CD4-positive, alpha-beta T cell treated with Interleukin-12 subunit alpha and Interleukin-12 subunit beta, for 1 hour (primary cell): ENCODE measurements at places on chromosomes 2 and 18.

DNA sequence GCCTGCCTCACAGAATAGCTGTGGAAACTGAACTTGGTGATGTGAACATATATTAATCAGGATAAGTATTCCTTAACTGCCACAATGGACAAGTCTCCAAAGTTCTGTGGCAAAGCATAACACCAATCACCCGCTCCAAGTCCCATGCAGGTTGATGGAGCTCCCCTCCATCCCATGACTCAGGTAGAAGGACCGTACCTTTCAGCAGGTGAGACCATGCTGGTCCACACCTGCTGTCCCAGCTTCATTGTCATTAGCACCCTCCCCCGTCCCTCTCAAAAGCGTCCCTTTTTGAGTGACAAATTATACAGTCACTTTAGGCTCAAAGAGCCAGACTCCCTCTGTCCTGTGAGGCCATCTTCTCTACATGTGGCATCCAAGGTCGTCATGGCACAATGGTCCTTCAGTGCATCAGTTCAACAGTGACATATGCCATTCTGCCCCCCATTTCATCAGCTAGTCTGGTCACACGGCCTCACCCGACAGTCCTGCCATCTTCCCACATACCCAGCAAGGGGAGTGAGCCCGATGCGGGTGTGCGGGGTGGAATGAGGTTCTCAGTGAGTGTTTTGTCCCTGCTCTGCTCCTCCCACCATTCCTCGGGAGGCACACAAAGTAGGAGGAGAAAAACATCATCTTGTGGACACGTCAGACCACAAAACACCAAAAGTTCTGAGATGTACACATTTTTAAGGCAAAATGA lies 136.7 kb upstream of the MYCN start:
- DNase-seq = no peak

DNA sequence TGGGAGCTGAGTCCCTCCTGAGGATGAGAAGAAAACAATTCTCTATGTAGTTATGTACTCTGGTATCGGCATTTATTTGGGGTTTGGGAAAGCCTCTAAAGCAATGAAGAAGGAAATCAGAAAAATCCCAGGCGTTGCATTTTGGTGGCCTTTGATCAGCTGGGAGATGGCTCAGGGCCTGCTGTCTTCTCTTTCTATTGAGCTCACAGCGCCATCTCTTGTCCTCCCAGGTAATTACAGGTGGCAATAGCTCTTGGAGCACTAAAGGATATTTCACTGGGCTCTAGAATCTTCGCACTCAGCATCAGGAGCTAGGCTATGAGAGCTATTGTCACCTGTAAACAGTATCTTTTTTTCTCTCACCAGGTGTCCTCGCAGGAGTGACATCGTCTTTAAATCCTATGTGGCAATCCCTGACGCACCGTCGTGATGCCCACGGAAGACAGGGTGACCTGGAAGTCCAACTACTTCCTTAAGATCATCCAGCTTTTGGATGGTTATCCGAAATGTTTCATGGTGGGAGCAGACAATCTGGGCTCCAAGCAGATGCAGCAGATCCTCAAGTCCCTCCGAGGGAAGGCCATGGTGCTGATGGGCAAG lies 76.1 kb upstream of the PMAIP1 start:
- peak; percentile 35 for DNase-seq

DNA sequence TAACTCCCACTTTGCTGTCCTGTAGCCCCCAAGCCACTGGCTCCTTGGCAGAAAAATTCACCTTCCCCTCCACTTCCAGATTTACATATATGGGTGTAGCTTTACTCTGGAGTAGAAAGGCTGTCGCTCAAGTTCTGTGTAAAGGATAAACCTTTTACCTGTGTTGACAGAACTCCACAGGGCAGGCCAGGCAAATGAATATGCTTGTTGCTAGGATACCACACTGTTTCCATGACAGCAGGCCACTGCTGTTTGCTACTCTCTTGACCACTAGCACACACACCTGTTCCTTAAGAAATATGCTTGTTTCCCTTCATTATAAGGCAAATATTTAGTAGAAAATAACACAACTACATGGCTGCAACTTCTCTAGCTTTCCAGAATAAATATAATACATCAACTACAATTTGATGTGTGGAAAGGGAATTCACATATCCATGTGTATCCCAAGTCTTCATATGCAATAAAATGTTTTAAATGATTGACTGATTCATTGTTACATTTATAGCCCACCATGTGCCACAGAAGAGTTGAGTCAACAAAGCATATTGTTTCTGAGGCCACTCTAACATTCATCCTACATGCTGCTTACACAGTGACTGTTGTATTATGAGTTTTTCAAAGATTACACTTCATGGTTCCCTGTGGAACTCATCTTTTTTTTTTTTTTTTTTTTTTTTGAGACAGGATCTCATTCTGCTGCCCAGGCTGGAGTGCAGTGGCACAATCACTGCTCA lies 56.2 kb upstream of the ROCK1 start:
- no peak for DNase-seq

DNA sequence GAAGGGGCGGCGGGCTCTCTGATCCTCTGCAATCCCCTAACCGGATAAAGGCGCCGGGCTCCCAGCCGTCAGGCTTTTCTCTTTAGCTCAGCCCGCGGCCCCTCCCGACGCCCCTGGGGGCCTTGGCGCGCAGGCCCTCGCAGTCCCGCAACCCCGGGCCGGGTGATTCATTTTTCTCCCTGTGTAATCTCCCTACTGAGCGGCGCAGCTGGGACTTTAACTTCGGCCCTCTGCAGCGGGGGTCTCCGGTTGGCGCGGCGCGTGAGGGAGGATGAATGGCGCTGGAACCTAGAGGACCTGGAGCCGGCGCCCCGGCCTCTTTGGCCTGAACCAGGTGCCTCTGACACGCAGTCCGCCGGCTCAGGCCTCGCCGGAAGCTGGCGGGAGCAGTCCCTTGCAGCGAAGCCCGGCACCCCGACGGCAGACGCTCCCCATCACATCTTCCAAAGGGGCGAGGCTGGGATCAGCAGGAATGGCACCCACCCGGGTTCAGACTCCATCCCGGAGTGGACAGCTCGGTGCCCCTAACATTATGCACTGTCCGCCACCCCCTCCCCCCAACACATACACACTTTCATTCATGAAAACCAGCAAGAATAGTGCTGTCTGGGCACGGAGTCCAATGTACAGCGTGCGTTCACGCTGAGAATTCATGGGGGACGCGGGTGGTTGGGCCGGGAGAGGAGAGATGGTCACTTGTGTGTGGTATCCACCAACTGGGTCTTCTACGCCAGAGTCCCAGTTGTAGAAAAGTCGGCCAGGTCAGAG lies 1.2 kb downstream of the CNGA3 start:
- no peak for DNase-seq

DNA sequence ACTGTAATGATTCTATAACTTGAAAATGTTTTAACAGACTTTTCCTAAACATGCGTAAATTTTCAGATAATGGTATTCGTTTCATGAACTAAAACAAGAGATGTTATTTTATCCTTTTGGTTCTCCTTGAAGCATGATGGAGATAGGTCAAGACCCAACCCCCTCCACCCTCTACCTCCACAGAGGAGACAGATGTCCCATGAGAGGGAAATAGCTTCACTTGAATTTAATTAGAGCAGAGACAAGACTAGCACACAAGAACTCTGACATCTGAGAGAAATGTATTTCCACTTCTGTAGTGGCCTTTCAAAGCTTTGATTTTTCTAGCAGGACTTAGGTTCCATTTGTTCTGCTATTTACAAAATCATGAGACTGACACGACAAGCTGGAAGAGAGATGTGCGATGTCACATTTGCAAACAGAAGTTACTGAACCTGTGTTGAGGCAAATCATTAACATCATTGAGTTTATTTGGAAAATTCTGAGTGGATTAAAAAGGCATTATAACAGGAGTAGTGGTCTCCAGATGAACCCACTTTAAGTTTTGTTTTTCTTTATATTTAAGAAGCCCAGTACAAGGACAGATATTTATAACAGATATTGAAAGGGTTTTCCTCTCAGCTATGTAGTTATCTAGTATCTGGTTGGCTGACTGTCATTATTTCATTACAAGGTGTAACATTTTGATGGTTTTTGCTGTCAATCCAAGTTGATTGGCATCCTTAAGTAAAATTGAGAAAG lies 276.2 kb downstream of the ASXL3 start:
- DNase-seq = no peak

DNA sequence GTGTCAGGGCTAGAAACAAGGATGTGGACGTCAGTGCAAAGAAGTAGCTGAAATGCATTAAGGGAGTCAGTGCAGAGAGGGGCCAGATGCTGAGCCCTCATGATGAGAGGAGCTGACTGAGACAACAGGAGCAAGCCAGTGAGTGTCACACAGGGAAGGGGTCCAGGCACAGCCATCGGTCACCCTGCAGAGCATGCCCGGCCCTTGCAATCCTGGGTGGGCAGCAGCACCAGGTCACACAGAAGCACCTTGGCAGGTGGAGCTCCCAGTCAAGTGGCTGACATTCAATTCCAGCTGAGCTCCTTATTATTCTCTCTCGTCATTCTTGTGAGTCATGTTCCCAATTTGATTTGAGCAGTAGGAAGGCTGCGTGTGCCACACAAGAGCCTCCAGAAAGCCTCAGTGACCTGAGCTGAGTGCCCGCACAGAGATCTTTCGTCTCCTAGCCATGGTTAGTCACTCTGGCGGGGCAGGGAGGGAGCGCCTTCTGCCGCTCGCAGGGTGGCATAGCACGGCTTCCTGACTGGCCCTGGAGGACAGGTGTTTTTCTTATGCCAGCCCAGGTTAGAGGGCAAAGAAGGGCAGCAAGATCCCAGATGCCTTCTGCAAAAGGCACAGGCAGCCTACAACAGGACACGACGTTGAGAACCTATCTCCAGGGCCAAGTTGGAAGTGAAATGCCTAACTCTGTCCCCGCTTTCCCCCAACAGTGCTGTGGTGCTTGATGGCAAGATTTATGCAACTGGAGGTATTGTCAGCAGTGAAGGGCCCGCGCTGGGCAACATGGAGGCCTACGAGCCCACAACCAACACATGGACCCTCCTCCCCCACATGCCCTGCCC lies 220.9 kb downstream of the ATAD2B start:
- no peak for DNase-seq

DNA sequence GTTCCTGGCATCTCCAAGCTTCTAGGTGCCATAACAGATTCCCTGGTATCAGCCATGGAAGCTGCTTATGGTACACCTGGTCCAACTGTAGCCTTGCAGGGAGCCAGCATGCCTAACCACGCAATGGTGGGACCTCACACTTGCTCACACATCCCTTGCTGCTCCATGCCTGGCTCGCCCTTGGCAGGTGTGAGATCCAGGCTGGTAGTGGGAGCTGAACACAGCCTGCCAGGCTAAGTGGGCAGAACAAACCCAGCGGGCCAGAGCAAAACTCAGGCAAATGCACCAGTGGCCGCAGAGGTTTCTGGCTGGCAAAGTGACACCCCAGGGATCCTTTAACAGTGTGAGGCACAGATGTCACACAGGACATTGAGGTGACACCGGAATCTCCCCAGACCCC lies 185.8 kb downstream of the NDUFA10 start:
- DNase-seq = no peak

DNA sequence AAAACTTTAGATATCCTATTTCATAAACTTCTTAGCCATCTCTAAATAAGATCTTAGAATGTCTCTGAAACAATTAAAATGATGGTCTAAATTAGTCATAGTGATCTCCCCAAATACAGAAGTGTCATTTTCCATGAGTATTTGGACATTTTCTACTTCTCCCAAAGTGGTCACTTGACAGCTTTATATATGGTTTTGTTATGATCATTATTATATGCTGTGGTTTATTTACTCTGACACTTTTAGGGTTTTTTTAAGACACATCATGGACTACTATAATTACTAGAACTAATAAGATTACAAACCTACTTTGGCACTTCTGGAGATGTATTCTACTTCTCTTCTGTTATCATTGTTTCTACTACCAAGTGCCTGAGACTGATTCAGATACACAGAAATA lies 47.1 kb downstream of the SLC25A12 start:
- no peak for DNase-seq

DNA sequence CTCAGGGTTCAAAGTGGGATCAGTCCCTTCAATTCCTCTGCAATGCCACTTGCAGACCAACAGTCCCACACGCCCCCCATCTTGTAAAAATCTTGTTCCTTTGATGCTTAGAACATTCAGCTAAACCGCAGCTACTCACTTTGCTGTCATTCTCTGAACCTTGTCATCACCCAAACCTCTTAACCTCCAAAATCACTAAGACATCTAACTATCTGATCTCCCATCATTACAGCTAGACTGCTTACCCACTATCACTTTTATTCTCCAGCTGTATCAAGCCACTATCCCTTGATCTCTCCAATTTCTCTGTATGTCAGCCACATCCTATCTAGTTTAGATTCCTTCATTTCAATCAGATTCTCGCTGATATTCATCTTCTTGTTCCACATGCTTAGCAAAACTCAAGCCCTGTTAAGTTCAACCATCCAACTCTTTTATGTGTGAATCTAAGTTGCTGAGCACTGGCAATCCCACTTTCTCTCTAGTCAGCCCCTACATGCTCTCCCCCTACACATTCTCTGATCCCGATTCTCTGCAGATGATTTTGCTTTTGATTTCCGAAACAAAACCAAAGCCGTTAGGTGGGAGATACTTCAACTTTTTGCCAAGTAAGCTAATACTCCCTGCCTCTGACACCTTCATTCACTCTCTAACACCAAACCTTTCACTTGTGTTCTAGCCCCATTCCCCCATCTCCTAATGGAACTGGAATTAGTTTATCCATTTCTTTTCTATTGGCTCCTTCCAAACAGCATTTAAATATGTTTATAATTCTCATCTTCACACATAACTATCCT lies 4.6 kb downstream of the GTF3C2 start:
- DNase-seq = peak; percentile 11

- no peak for DNase-seq
These were observed 47.8 kb upstream of the RHOB start for GRCh38 chr2:20398956-20399567.

- DNase-seq = no peak
These were observed 54.2 kb downstream of the DDX1 start for GRCh38 chr2:15645720-15646385.

GRCh38 chr18:76412010-76412817 lies 82.8 kb downstream of the ZNF516 start:
- no peak for DNase-seq

- DNase-seq = no peak
These were observed 35.0 kb downstream of the GLI2 start for GRCh38 chr2:120770641-120771040.

- DNase-seq = peak; percentile 52
These were observed 22.5 kb downstream of the STAT4 start for GRCh38 chr2:191128172-191128910.

DNA sequence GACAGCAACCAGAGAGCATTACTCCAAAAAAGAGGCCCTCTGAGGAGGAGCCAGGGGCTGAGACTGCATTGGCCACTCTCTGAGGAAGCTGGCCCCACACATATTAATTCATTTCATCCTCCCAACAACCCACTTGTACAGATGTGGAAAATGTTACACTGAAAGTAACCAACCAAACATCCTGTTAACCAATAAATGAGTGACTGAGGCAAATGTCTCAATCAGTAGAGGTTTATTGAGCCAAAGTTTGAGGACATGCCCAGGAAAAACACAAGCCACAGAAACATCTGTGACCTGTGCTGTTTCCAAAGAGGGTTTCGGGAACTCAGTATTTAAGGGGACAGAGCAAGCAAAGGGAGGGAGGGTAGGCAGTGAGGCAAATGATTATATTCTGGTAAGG lies 53.0 kb downstream of the SKA1 start:
- DNase-seq = no peak
